ENCODE measurements at places on chromosomes 2 and 18. TPM values are rescaled to one million over a fixed set of nuclear protein-coding genes. Genes with fewer than 3 reads are reported as not detected.

DPP10 gene
- polyA plus RNA-seq = not detected

- peak; percentile 98 for DNase-seq
These were observed 28.8 kb downstream of the STEAP3 start for GRCh38 chr2:119252186-119253113.

DNA sequence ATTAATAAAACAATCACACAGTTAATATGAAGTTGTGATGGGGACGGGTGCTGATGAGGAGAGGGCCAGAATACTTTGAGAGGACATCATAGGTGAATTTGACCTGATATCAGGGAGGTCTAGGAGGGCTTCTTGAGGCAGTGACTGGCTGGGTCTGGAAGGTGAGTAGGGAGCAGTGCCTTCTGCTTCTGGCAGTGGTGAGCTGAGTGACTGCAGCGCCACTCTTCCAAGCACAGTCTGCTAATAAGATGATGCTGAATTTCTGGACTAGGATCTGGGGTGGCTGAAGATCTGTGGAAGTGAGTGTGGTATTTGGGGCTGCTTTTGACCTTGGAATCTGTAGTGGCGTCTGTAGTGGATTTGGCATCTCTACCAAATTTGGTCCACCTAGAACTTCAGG lies 5.5 kb downstream of the DGKD start:
- DNase-seq = no peak

- DNase-seq = peak; percentile 99
These were observed 16.5 kb downstream of the TWIST2 start for GRCh38 chr2:238864207-238865014.

DNA sequence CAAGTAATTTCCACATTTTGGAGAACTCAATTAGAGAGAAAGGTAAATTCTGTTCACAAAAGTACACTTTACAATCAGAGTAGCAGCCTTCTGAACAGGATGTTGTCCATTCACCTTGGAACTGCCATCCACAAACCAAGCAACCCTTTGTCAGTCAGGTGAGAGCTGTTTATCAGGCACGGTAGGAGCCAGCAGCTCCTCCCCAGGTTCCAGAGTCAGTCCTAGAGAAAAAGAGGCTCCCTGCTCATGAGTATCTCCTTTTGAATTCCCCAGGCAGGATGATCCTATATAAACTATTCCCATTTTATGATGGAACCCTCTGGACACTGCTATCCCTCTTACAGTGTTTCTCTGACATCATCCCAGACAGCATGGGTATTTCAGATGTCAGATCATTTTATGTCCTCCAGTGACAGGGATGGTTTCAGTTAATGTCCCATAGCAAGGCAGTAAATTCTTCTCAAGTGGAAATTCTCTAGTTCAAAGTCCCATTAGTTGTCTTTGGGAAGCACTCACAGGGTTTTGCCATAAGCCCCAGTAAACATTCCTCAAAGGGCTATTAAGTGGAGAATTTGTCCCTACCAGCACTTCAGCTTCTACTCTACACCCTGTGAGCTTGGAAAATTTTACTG lies 34.5 kb upstream of the CSRNP3 start:
- DNase-seq = no peak

Measured in GM23248 (cell line).